ENCODE measurements at places on chromosomes 7 and 10.

GRCh38 chr10:34360984-34361383 lies 454.1 kb downstream of the PARD3 start:
- DNase-seq, result no peak

GRCh38 chr10:13536674-13537366 lies 8.0 kb upstream of the BEND7 start:
- no peak for DNase-seq

DNA sequence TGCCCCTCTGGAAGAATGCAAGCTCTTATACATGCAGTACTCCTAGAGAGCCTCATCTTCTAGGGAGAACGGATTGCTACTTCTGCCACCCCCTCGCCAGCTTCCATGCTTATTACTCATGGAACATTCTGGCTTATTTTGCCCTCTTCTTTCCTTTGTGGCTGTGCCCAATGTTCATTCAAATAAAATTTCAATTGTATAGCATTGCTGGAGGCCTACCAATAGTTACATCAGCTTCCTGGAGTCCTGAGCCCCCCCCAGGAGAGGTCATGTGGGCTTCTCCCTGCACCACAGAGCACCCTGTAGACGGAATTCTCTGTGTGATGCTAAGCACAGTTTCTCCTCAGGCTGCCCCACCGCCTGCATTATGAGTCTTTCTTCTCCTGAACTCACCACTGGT lies 1094.0 kb downstream of the KCNMA1 start:
- no peak for DNase-seq

DNA sequence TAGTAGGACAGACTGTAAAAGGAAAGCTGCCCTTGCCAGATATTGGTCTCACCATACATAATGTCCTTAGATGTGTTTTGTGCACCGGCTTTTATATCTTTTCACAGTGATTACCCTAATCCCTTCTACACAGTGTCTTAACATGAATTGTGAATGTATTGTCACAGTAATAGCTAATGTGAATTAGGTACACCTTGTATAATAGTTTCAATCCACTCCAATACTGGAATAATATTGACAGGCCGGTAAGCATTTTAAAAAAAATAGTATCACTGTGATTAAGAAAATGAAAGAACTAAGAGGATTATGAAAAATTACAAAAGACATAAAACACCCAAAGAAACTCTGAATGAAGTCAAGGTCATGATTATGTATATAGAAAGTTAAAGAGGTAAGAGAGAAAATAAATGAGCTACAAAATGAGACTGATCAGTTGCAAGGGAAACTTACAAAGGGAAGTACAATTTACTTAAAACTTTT lies 420.9 kb downstream of the PLXDC2 start:
- DNase-seq, result no peak

- DNase-seq, result peak; percentile 2
Observed at GRCh38 chr7:7103343-7104313, 78.7 kb upstream of the C1GALT1 start.

- DNase-seq, result no peak
Observed at GRCh38 chr10:52741851-52742250, 30.7 kb downstream of the MBL2 start.

- no peak for DNase-seq
Observed at GRCh38 chr7:39252916-39253315, 275.2 kb downstream of the POU6F2 start.

DNA sequence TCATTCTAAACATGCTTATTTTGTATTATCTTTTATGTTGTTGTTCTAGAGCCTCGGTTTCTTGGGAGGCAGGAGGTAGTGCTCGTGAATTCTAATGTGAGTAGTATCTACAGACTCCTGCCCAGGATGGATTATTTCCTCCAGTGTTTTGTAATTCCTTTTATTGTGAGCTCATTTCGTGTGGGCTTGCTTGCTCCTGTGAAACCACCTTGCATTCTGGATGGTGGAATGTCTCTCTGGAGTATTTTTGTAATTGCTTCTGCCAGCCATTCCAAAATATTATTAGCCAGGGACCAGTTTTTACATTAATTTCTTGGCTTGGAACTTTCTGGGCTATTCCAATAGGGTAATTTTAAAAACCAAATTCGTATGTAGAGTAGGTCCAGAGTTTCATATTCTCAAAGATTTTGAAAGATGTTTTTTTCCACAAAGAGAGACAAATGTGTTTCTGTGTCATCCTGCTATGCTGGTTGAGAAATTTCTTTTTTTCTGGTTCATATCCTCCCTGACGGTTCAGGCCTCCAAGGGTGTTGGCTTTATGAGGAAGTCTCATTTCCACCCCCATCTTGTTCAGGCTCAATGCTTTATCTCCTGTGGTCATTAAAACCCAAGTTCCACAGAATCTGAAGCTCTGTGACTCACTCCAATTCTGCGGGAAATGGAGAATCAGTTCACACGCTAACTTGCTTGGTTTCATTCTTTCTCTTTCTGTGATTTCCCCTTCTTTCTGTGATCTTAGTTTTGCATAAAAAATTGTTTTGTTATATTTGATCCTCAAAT lies 41.7 kb upstream of the CALD1 start:
- DNase-seq, result no peak

GRCh38 chr10:69838853-69839252 lies 37.1 kb downstream of the COL13A1 start:
- no peak for DNase-seq

- no peak for DNase-seq
Observed at GRCh38 chr10:48520184-48520506, 84.7 kb downstream of the ARHGAP22 start.

DNA sequence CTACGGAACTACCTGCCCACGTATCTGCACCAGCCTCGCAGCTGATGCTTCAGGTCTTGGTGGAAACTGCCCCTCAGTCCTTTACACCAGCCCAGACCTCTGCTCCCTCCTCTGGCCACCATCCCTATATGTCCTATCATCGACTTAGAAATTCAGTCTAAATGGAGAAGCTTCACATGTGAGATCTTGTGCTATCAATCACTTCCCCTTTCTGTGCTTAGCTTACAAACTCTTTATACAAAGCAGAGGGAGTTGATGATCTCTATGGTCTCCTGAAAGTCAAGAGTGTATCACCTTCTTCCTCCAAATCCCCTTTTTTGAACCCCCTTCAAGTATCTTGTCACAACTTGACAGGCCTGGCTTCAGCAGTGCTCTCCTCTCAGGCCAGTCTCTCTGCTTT lies 30.7 kb downstream of the ZNF777 start:
- DNase-seq, result no peak

DNA sequence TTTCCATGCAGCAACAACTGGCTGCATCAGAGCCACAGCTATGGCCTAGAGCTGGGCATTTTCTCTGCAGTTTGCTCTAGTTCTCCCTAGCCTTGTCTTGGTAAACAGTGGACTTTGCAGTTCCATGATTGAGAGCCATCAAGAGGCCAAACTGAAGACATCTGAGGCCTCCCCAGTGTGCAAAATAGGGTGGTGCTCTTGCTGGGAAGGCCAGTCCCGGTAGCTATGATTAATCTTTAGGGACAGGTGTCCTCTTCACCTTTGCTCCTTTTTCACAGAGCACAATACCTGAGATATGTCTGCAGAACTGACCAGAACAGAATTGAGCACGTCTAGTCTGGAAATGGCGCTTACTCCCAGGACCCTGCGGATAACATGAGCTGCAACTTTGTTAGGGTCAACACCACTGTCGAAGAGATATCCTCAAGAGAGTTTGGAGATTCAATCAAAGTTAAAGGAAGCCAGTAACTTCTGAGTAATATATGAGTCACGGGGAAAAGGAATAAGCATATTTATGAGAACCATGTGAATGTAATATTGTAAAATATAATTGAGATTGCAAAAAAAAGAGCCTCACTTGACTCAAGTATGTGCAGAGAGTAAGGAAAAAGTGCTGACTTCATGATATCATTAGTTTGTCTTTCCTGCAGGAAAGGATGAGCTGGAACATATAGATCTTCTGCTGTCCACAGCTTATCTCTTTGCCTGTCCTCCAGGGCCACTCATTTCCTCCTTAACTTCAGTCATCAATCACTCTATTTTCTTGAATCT lies 76.7 kb downstream of the ANK3 start:
- no peak for DNase-seq

DNA sequence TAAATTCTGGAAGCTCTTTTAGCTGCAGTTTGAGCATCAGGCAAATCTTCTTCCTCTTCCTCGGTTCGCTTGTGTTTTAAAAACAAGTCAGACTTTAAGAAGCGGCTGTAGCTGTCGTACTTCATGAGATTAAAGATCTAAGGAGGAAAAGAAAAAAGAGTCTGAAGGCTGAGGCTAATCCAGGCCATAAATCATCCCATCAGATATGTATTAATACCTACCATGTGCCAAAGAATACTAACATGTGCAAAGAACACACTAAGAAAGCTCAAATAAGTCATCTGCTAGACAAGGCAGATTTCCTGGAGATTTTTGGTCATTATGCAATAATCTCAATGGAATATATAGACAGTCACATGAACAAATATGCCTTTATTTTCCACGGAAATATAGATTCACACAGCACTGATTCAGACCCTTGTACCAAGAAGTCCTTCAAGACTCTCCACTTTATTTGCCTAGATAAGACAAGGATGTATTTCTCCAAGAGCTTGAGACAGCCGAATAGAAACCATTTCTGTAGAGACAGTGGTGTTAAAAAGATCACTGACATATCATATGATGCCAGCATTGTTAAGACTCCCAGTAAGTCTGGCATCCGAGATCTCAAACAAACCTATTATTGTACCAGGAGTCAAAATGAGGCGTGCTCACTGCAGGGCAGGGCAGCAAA lies 42.3 kb downstream of the RGS10 start:
- no peak for DNase-seq

All from stimulated activated CD4-positive, alpha-beta T cell treated with anti-CD3 and anti-CD28 coated beads, Interleukin-2, amount 100 ng/mL, for 4 hours (primary cell).